GM12892 (cell line): ENCODE measurements at places on chromosomes 7 and 10.

DNA sequence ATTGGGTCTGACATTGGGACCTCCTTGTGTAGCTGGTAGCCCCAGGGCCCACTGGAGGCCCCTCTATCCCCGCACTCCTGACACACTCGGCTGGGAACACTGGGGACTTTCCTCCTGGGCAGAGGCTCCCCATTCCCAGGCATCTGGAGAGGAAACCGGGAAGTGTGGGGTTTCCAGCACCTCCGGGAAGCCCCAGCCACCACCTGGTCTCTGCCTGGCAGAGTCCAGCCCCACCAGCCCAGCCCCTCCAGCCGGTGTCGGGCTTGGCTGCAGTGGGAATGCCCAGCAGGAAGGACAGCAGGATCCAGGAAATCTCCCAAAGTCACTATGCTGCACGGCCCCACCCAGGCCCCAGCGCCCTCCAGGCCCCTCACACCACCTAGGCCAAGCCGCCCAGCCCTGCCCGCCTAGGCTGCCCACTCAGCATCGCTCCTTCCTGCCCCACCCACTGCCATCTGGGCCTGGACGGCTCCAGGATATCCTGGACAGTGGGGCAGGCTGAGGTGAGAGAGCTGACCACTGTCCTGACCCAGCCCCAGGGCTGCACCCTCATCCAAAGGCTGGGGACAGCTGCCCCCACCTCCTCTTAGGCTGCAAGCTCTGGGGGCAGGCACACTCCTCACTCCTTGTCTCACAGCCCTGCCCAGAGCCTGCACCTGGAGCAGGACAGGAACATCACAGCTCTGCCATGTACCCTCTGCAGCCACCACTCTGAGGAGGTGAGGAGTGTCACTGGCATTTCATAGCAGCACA lies 11.8 kb downstream of the RASGEF1A start:
- DNase-seq, result no peak

GRCh38 chr10:129341087-129341486 lies 126.0 kb upstream of the MGMT start:
- DNase-seq, result no peak

DNA sequence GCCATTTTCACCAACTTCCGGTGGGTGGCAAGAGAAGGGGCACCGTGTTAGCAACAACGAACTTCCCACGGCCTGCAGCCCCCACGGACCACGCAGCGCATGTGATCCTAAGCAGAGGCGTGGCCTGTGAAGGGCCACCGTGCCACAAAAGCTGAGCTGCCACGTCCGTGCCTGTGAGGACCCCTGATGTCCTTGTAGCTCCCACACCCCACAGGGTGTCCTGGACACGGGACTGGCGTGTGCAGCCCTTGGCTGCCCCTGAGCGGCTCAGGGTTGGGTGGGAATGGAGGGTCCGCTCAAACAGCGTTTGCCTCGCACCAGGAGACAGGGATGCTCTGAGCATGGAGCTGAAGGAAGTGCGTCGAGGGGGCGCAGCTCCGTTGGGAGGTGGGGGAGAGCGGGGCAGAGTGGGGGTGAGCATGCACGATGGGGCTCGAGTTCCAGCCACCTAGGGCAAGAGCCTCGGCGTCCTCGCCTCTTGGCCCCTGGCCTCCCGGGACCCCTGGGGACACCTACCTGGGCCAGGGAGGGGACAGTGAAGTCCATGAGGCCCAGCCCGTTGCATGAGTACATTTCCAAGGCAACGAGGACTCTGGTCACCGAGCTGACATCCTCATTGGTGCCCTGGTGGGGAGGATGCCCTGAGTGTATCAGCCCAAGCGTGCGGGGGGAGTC lies 33.6 kb downstream of the CFAP46 start:
- DNase-seq, result no peak

DNA sequence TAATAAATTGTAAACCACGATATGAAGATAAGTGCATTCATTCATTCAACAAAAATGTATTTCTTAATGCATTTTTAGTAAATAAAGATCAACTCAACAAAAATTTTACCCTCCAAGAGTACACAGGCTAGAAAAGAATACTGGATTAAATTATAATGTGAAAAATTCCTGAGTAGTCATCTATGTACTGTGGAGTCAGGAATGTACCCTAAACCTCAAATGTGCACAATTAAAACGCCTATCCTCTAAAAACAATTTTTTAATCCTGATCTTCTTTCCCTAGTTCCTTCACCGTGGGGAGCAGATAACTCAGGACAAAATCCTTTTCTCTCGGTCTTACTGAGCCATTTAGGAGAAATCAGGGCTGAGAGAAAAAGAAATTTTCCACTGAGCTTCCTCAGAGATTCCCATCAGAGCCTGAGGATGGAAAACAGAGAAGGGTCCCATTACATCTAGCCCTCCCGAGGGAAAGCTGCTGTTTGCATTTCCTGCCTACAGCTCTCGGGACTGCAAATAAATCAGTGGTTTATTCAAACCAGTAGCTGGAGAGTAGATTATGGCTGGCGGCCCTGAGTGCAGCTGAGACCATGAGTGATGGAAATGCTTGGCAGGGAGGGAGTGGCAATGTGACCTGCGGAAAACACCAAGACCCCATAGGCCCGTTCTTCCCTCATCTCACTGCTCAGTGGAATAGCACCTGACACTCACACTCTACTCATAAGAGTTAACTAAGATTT lies 7.4 kb downstream of the TAS2R40 start:
- no peak for DNase-seq

DNA sequence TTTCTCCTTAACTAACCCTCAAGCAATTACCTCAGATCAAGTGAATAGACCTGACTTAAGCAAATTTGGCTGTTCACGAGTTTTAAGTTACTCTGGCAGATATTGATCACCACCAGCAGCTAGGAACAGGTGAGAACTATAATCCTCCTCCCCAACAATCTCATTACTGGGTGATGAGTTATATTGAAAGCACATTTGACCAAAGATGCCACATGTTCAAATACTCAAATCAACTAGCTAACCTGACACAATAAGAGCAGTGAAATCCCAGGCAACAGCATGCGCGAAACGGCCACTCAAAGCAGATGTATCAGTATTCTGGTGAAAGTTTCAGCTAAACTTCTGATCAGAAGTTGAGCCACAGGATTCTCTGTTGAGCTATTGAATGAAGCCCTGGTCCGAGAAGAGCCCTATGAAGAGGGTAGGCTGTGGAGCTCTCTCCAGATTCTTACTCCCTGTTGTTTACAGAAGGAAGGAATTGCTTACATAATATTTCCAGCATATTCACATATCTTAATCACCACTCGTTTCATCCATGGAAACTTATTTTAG lies 52.6 kb downstream of the CAV1 start:
- no peak for DNase-seq

DNA sequence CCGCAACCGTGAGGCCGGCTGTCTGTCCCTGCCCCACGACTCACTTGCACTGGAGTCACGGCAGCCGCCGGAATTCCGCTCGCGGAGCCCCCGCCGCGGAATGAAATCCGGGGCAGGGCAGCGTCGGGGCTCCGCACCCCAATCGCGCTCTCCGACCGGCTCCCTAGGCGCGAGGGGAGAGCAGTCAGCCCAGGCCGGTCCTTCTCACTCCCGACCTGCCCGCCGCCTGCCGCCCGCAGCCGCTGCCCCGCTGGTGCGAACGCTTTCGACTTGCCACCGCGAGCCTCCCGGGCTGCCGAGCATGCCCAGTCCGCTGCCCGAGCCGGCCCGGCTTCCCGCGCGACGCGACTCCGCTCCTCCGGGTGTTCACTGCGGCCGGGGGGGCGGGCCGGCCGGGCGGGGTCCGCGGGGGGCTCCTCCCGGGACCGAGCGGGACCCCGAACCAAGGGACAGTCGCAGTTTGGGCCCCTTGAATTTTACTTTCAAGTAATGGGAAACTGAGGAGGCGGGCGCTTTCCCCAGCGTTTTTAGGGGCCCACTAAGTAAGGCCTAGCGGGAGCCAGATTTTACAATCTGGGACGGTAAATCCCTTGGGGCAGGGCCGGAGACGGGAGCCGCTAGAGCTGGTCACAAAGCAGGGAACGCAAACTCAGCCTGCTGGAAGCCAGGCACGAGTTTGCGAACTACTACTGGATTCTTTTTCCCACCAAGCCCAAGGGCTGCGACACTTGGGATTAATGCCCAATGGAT lies at the start of gene SGMS1:
TSS of gene SGMS1 (minus strand) at position 294 of the 750 bp plus-strand sequence. CDS start 279,842 bp downstream, outside the sequence.
- DNase-seq, result peak; percentile 77

DNA sequence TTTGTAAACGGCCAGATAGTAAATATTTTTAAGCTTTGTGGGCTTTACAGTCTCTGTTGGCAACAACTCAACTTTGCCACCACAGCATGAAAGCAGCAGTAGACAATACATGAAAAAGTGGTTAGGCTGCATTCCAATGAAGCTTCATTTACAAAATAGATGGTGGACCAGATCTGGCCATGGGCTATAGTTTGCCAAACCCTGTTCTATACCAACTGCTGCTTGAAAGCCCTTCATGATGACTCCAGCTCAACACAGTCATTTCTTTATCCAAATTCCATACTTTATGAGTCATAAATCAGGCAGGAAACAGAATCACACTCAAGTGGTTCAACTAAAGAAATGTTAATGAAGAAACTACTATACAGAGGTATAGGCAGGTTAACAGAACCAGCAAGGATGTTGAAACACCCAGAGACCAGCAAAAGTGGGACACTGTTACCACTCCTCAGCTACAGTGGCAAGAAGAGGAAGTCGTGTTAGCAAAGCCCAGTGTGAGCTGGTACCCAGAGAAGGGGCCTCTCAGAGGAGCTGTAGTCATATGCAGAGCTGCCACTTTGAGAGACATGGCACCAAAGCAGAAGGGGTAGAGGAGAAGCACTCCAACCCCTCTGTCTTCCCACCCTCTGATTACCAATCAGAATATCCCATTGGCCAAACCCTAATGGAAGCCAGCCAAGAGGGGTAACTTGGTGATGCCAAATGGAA lies 72.5 kb downstream of the PRLHR start:
- DNase-seq, result no peak

- no peak for DNase-seq
Observed at GRCh38 chr7:45028138-45028919, 28.3 kb downstream of the CCM2 start.

- no peak for DNase-seq
Observed at GRCh38 chr10:88200312-88201032, 337.0 kb downstream of the PTEN start.

- no peak for DNase-seq
Observed at GRCh38 chr7:45568536-45569289, 5.5 kb upstream of the ADCY1 start.

DNA sequence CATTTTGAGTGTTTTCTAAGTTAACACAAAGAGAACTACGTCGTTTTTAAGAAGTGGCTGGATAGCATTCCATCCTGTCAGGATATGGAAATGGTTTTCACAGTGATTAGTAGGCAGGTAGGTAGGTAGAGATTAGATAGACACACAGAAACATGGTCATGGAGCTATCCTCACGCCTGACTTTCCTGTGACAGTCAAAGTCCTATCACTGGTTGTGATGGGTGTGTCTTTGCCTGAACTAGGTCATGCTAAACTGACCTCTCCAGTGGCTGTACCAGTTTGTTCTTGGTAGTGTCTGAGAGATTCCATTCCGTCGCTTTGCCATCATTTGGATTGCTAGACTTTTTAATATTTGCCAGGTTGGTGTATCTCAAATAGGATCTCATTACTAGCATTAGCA lies 28.2 kb downstream of the FKBP6 start:
- DNase-seq, result no peak

DNA sequence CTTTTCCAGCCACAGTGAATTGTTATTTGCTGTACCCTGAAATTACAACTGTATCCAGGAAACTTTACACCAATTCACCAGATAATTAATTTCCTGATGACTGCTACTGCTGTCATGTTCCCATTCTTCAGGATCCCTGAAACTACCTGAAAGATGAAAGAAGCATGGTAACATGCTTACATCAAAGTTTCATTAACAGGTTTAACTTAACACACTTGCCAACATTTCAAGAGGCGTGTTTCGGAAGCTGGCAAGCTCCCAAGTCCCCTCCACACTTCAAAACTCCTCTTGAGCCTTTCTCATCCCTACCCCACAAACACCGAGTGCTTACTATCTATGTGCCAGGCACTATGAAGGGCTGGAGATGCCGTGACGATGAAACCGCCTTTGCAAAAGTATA lies 88.6 kb downstream of the MPP7 start:
- DNase-seq, result no peak

- DNase-seq, result no peak
Observed at GRCh38 chr10:16890691-16891090, 73.5 kb upstream of the RSU1 start.

DNA sequence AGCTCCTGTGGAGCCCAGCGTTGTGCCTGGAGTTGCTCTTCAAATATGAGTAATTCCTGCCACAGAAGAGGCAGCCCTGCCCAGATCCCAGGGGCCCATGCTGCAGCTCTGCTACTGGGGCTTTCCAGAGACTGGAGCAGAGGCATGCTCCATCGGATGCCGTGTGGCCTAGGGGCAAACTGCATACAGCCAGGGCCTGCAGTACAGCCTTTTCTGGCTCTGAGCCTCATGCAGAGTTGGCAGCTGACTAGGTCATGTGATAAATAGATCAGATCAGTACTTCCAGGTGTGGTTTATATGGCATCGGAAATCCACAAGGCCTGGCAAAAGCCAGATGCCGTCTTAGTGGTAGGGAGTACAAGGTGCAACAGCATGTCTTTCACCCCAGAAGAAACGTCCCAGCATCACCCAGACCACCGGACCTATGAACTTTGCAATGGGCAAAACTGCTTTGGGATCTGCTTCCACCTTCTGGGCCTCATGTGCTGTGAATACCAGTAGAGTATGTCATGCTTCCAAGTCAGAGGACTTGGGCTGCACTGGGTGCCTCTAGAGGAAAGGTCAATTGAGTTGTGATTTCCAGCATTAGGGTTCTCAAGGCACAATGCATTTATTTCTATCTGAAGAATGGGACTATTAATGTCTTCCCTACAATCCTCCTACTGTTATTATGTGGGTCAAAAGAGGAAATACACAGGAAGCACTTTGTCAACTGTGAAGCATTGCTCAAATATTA lies 250.7 kb upstream of the ZNF32 start:
- no peak for DNase-seq
